ENCODE measurements at places on chromosomes 6 and 20. TPM values are rescaled to one million over a fixed set of nuclear protein-coding genes. Genes with fewer than 3 reads are reported as not detected.
A peak's percentile ranks its signal among the peaks of the same experiment; 100 is the strongest.

- H3K36me3 ChIP-seq = no peaks in the 10 kb centered on the region
- H3K4me3 ChIP-seq = no peak overlapping the region
- no peak overlapping the region for H3K27ac ChIP-seq
- DNase-seq = peak; percentile 58
- no peaks in the 10 kb centered on the region for H3K27me3 ChIP-seq
Observed at GRCh38 chr6:106444777-106445507, 84.4 kb downstream of the CRYBG1 start.

- H3K4me3 ChIP-seq = peak overlapping the region; percentile 81
- H3K27ac ChIP-seq = peak overlapping the region; percentile 96
- no peaks in the 10 kb centered on the region for H3K27me3 ChIP-seq
- H3K36me3 ChIP-seq = no peaks in the 10 kb centered on the region
Observed at GRCh38 chr6:2990932-2991506, 8.7 kb upstream of the NQO2 start.

GRCh38 chr6:38146734-38147027 is 327.2 kb downstream of the ZFAND3 start:
- H3K36me3 ChIP-seq = peaks cover 39% of the 10 kb centered on the region
- H3K4me3 ChIP-seq = no peak overlapping the region
- peaks cover 1% of the 10 kb centered on the region for H3K4me1 ChIP-seq
- DNase-seq = no peak

- no peaks in the 10 kb centered on the region for H3K27me3 ChIP-seq
- DNase-seq = no peak
- H3K36me3 ChIP-seq = peaks cover 78% of the 10 kb centered on the region
- H3K4me3 ChIP-seq = no peak overlapping the region
- H3K27ac ChIP-seq = no peak overlapping the region
Observed at GRCh38 chr20:49029203-49029602, 16.9 kb upstream of the CSE1L start.

GRCh38 chr6:37615564-37616340 is 81.9 kb downstream of the MDGA1 start:
- H3K4me1 ChIP-seq = peaks cover 13% of the 10 kb centered on the region
- H3K4me3 ChIP-seq = no peak overlapping the region
- no peaks in the 10 kb centered on the region for H3K36me3 ChIP-seq
- H3K27me3 ChIP-seq = peaks cover 2% of the 10 kb centered on the region

- H3K27me3 ChIP-seq = peaks cover 2% of the 10 kb centered on the region
- H3K27ac ChIP-seq = no peak overlapping the region
Observed at GRCh38 chr20:38307371-38308046, 3.6 kb downstream of the BPI start.

- H3K4me3 ChIP-seq = no peak overlapping the region
- H3K27me3 ChIP-seq = no peaks in the 10 kb centered on the region
- no peak overlapping the region for H3K27ac ChIP-seq
- no peaks in the 10 kb centered on the region for H3K4me1 ChIP-seq
- DNase-seq = no peak
- no peaks in the 10 kb centered on the region for H3K36me3 ChIP-seq
Observed at GRCh38 chr6:135195041-135195440, 13.9 kb downstream of the MYB start.

DNA sequence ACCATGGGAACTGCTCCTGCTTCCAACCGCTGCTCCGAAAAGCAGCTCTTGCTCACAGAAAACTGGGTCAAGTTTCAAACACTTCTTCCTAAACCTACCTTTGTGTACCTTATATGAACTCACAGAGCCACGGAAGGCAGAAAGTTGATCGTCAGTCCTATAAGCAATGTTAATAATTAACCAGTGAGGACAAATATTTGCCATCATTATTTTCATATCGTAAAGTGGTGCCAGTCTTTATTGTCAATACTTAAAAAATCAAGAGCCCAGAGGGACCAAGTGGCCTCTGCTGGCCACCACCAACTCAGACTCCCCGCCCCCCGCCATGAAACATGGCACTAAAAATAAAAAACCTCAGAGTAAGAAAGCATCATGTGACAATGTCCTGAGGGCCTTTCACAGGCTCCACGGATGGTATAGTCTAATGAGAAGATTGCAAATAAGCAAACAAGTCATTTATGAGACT is 9.1 kb upstream of the PBOV1 start:
- H3K27me3 ChIP-seq = no peaks in the 10 kb centered on the region
- no peaks in the 10 kb centered on the region for H3K36me3 ChIP-seq
- H3K4me3 ChIP-seq = peak overlapping the region; percentile 41
- H3K27ac ChIP-seq = peak overlapping the region; percentile 55
- peaks cover 93% of the 10 kb centered on the region for H3K4me1 ChIP-seq

- 0 out of 2 replicates have a peak, but pooled peaks cover 7% of the 10 kb centered on the region for H3K4me1 ChIP-seq
- H3K36me3 ChIP-seq = no peaks in the 10 kb centered on the region
- no peak for DNase-seq
- no peak overlapping the region for H3K27ac ChIP-seq
Observed at GRCh38 chr20:38872491-38873049, 53.6 kb upstream of the FAM83D start.

GRCh38 chr20:34512955-34513419 is 3.2 kb upstream of the DYNLRB1 start:
- peak overlapping the region; percentile 74 for H3K27ac ChIP-seq
- no peak overlapping the region for H3K4me3 ChIP-seq
- peaks cover 61% of the 10 kb centered on the region for H3K4me1 ChIP-seq

DNA sequence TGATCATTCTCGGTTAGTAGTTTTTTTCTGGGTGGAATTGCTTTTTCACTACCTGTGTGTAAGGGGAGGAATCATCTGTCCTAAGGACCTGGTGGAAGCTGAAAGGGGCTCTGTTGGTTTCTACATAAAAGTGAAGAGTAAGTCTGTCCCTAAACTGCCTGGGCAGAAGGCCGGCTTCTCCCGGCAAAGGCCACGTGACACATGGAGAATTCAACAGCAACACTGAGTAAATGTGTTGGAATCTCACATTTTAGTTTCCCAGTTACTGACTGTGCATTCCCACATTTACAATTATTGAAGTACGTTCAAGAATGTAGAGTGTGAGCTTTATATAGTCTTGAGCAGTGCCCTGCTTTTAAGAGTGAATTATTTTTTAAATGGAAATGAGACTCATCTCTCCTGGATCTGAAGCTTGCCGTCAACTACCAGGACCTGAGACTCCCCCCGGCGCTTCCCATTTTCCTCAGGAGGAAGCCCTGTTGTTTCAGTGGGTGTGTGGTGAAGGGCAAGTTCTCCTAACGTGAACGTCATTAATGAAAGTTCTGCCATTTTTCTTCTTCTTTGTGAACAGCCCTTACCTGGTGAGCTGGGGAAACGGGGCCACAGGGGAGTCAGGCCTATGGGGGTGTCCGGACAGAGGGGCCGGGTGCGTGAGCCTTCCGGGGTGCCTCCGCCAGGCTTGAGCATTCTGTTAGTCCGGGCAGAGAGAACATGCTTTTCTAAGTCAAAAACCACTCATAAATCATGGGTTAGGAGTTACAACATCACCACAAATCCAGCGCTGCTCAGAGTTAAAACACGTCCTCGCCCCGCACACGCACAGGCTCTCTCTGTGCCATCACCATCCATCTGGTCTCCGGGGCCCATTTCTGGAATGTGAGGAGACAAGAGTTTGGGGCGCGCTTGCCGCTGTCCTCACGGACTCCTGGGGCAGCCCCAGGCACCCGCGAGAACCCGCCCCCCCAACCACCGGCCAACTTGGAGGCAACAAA is 56.6 kb upstream of the SMOC2 start:
- no peak overlapping the region for H3K27ac ChIP-seq
- peaks cover 8% of the 10 kb centered on the region for H3K27me3 ChIP-seq
- no peak for DNase-seq
- H3K4me1 ChIP-seq = peaks cover 11% of the 10 kb centered on the region
- H3K36me3 ChIP-seq = no peaks in the 10 kb centered on the region

- no peak for DNase-seq
- H3K27ac ChIP-seq = peak overlapping the region; percentile 79
- H3K27me3 ChIP-seq = no peaks in the 10 kb centered on the region
- peaks cover 32% of the 10 kb centered on the region for H3K36me3 ChIP-seq
- H3K4me1 ChIP-seq = peaks cover 51% of the 10 kb centered on the region
Observed at GRCh38 chr20:45935416-45936046, 1.0 kb downstream of the PCIF1 start.

- peaks cover 72% of the 10 kb centered on the region for H3K27me3 ChIP-seq
- H3K27ac ChIP-seq = no peak overlapping the region
- DNase-seq = no peak
- H3K4me3 ChIP-seq = no peak overlapping the region
- no peaks in the 10 kb centered on the region for H3K36me3 ChIP-seq
- no peaks in the 10 kb centered on the region for H3K4me1 ChIP-seq
Observed at GRCh38 chr6:169963581-169964297, 212.3 kb downstream of the ERMARD start.

- H3K27me3 ChIP-seq = no peaks in the 10 kb centered on the region
- H3K4me1 ChIP-seq = peaks cover 31% of the 10 kb centered on the region
- no peaks in the 10 kb centered on the region for H3K36me3 ChIP-seq
- H3K4me3 ChIP-seq = peak overlapping the region; percentile 23
Observed at GRCh38 chr6:110039981-110040383, 61.9 kb downstream of the GPR6 start.

DNA sequence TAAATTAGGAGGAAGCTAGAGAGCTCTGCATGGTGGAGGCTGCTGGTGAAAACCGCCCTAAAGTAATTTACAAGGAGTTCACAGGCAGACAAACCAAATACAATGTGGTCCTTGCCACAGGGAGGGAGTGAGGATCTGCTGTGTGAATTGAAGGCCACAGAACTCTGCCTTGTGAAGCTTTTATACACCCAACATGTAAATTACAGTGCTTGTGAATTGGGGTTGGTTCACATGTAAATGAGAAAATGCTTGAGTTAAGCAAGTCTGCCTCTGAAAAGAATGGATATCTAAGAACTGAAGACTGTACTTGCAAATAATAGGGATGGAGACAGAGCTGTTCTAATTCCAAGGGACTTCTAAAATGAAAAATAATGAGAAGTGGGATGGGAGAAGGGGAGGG is 194.2 kb downstream of the SLC35F1 start:
- H3K27ac ChIP-seq = no peak overlapping the region
- H3K4me3 ChIP-seq = no peak overlapping the region
- H3K36me3 ChIP-seq = no peaks in the 10 kb centered on the region
- no peaks in the 10 kb centered on the region for H3K27me3 ChIP-seq
- no peaks in the 10 kb centered on the region for H3K4me1 ChIP-seq

- H3K27ac ChIP-seq = no peak overlapping the region
- peaks cover 46% of the 10 kb centered on the region for H3K27me3 ChIP-seq
- no peak overlapping the region for H3K4me3 ChIP-seq
- no peaks in the 10 kb centered on the region for H3K36me3 ChIP-seq
- DNase-seq = no peak
Observed at GRCh38 chr20:2617099-2617714, 35.2 kb upstream of the NOP56 start.

DNA sequence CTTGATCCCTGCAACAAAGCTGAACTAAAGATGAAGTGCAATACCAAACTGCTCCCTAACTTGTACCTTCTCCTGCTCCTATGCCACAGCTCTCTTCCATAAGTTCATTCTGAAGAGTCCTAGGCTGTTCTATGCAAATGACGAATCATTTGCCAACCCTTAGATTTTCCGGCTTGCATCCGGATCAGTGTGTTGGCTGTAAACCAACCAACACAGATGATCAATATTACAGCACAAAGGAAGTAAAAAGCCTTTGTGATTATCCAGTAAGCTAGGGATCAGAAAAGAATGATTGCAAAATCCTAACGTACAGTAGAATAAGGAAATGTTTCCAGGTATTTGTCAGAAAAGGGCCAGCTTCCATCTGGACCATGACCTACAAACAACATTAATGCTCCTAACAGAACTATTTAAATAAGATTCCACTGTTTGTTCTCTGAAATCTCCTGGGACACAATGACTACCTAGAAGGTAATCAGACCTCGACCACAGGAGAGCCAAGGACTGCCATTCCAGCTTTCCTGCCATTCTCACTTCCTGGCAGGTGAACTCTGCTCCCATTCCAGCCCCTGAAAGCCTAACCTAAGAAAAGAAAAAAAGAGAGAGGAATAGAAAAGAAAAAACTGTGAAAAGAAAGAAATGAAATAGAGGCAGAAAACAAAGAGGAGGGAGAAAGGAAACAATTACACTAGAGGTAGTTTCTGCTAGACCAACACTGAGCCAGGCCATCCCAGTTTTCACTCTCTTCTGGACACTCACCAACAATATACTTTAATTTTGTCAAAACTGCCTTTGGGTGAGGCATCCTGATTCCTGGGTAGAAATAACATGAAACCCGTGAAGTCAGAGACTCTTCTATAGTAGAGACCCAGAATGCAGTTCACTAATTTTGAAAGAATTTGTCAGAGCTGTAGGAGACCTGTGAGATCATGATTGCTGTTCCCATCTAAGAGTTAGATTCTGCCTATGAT is 19.7 kb downstream of the GMDS start:
- DNase-seq = peak; percentile 99
- no peaks in the 10 kb centered on the region for H3K27me3 ChIP-seq
- peak overlapping the region; percentile 1 for H3K4me3 ChIP-seq
- peak overlapping the region; percentile 85 for H3K27ac ChIP-seq
- peaks cover 8% of the 10 kb centered on the region for H3K36me3 ChIP-seq

DNA sequence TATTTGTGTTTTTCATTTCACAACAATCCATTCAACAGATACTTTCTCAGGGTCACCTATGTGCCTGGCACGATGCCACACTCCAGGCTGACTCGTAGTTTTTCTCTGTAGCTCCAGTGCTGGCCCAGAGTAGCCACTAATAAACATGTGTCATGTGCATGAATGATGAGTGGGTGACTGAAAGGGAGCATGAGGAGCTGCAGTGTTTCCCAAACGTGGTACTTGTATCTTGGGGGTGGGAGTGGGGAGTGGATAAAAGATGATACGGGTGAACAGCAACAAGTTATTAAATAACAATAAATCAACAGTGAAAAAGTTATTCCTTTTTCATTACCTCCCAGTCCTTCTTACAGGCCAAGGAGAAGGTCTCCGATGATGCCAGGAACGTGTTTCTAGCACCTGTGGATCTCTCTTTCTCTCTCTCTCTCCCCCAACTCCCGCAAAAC is 17.1 kb downstream of the SRXN1 start:
- DNase-seq = no peak
- no peaks in the 10 kb centered on the region for H3K36me3 ChIP-seq
- no peak overlapping the region for H3K4me3 ChIP-seq
- H3K27me3 ChIP-seq = peaks cover 51% of the 10 kb centered on the region
- peaks cover 8% of the 10 kb centered on the region for H3K4me1 ChIP-seq
- no peak overlapping the region for H3K27ac ChIP-seq

GRCh38 chr6:130434174-130434873 is 68.5 kb downstream of the TMEM200A start:
- H3K36me3 ChIP-seq = no peaks in the 10 kb centered on the region
- no peak overlapping the region for H3K4me3 ChIP-seq
- no peak for DNase-seq
- H3K27ac ChIP-seq = no peak overlapping the region
- no peaks in the 10 kb centered on the region for H3K27me3 ChIP-seq

GRCh38 chr6:35522660-35523658 is 10.3 kb upstream of the TULP1 start:
- H3K27me3 ChIP-seq = peaks cover 27% of the 10 kb centered on the region
- peaks cover 35% of the 10 kb centered on the region for H3K4me1 ChIP-seq
- no peak overlapping the region for H3K27ac ChIP-seq
- peak; percentile 59 for DNase-seq
- H3K36me3 ChIP-seq = no peaks in the 10 kb centered on the region

Gene DDO
- 10.3 TPM for total RNA-seq

Gene ZSCAN23
- 0.91 TPM for total RNA-seq

Gene TUBB2B
- 9.3 TPM for total RNA-seq

Gene SAMD5
- total RNA-seq = 0.04 TPM

Gene TREM2
- not detected for total RNA-seq

Gene IL17F
- total RNA-seq = not detected

Gene NRN1
- not detected for total RNA-seq

Gene BNIP5
- not detected for total RNA-seq

Gene NOX3
- total RNA-seq = 0.24 TPM
